ENCODE measurements at places on chromosomes 2 and 18.
A peak's percentile ranks its signal among the peaks of the same experiment; 100 is the strongest.

- DNase-seq = no peak
Measured at GRCh38 chr2:201901786-201902185, 95.4 kb downstream of the CDK15 start.

GRCh38 chr2:11746807-11747459, 501 bp downstream of the LPIN1 start:
- no peak for DNase-seq

GRCh38 chr2:166284359-166284758, 91.4 kb downstream of the SCN9A start:
- no peak for DNase-seq

DNA sequence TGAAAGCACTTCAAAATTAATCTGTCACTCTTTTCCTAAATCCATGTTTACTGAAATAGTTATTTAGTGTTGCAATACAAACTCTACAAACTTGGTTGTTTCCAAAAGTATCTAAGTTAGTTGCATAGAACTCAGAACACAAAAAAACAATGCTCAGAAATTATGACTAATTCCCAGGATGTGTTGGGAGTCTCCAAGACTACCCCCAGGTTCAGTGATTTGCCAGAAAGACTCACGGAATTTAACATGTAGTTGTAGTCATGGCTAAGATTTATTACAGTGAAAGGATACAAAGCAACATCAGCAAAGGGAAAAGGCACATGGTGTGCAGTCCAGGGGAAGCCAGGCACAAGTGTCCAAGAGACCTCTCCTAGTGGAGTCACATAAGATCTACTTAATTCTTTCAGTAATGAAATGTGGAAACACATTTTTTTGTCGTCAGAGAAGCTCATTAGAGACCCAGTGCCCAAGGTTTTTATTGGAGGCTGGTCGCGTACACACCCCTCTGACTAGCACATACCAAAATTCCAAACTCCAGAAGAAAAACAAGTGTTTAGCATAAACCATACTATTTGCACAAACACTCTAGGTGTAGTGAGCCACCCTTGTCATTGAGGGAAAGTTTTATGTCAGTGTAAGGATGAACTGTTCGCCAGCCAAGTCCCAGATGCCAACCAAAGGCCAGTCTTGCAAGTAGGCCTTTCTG, 43.3 kb upstream of the CYP20A1 start:
- DNase-seq = no peak

DNA sequence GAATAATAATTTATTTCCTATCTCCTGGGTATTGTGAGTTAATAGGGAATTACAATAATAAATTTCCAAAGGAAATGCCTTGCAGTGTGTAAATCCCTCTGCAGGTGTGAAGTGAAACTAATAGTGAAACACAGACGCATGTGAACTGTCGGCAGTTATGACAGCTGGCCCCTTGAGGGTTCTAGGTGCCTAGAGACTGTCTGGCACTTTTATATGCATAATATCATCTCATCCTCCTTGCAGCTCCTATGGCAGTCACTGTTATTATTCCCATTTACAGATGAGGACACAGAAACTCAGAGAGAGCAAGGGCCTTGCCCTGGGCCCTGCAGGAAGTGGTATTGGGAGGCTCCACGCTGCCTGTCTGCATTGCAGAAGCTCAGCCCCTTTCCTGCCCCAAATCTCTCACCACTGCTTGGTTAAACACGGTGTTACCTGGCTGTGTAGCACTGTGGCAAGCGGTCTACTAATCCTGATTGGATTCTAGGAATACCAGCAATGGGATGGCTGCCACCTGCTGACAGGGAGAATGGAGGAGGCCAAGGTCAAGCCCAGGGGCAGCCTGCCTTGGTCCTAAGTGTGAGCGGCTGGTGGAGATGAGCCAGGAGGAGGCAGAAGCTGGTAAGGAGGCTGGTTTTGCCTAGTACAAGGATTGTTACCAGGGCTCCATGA, 32.8 kb upstream of the ACKR3 start:
- no peak for DNase-seq

DNA sequence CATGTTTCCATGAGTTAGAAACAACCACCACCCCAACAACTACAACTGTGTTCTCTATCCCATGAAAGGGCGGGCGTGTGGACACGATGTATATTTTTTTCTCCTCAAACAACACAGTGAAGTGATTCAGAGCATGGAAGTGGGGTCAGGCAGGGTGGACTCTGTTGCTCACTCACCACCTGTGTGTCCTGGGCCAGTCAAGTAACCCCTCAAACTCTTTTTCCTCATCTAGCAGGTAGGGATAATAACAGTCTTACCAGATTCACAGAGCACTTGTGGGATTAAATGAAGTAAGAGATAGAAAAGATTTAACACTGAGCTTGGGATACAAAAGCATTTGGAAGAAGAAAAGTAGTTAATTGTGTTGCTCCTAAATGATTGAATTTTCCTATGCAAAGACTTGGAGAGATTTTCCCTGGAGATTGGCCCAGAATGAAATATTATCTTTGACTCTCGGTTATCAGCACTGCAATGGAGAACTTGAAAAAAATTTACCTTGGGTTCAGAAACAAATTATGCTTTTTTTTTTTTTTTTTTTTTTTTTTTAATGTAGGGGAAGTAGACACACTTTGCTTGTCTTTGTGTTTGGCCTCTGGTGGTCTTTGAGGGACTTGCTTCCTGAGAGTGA, 161.9 kb upstream of the EPAS1 start:
- DNase-seq = no peak

DNA sequence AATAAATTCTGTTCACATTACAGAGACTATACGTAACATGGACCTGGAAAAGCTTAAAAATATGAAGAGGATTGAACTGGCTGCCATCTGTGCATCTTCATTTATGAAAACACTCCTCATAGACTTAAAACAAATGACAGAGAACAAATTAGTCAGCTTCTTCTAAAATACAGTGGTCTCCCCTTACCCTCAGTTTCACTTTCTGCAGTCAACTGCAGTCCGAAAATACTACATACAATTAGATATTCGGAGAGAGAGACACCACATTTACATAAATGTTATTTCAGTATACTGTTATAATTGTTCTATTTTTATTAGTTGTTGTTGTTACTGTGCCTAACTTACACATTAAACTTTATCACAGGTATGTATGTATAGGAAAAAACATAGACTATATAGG, 6.5 kb downstream of the RNF103 start:
- DNase-seq = no peak

- peak; percentile 80 for DNase-seq
Measured at GRCh38 chr18:69161383-69162028, 239.2 kb upstream of the DOK6 start.

- DNase-seq = peak; percentile 23
Measured at GRCh38 chr2:177572236-177572671, 179.7 kb downstream of the AGPS start.

GRCh38 chr2:227191367-227191766, 26.9 kb downstream of the COL4A3 start:
- DNase-seq = peak; percentile 14

DNA sequence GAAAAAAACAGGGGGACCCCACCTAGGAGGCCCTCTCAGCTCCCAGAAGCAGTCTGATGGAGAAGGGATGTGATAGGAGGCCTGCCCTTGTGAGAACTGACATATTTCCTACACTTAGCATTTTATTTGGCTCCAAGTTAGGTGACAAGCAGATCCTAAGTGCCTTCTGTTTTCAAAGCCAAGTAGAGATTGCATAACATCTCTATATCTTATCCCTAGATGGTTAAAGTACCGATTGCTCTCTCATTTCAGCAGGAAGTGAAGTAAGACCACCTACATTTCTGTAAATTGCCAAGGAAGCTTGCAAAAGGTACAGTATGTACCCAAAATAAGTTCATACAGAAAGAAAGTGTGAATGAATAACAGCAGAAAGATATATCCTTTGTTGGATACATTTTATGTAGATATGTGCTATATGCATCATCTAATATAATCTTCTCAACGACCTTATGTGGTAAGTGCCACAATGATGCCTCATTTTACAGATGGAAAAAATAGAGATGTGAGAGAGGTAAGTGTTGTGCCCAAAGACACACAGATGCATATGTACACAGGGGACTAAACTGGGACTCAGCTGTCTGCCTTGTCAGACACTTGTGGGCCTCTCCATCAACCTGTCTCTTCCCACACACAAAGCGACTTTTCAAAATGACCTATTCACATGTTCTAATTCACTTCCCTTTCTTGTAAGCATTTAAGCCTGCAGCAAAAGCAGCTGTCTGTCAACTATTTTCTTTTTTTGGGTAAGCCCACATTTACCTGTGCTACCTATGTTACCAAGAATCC, 38.9 kb downstream of the DHRS9 start:
- DNase-seq = no peak

- no peak for DNase-seq
Measured at GRCh38 chr2:104975851-104976250, 62.0 kb upstream of the MRPS9 start.

- no peak for DNase-seq
Measured at GRCh38 chr18:76018210-76018609, 476.8 kb downstream of the ZNF516 start.

DNA sequence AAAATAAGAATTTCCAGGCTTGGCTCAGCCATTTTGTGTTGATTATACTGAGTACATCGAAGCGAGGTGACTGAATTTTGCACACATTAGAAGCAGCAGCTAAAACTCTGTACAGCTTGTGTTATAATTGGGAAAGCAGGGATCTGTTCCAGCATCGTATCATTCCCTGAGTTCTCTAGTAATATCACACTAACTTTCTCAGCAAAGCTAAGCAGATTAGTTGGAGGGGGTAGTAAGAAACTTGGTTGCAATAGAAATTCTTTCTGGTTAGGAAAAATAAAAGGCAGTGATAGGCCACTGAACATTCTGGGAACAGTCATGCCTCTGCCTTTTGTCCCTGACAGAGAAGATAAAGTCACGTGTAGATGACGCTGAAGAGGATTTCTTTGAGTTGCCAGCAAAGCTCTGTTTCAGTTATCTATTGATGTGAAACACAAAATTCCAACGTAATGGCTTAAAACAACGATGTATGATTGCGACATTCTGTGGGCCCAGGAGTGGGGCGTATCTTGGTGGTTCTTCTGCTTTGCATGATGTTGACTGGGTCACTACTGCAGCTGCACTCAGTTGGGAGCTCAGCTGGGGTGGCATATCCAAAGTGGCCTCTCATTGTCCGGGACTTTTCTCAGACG, 202.1 kb upstream of the MEX3C start:
- no peak for DNase-seq

- no peak for DNase-seq
Measured at GRCh38 chr2:77864426-77864825, 342.2 kb upstream of the LRRTM4 start.

- peak; percentile 27 for DNase-seq
Measured at GRCh38 chr18:63062246-63062645, 257.3 kb downstream of the BCL2 start.

- no peak for DNase-seq
Measured at GRCh38 chr2:142944264-142944663, 66.8 kb downstream of the KYNU start.

DNA sequence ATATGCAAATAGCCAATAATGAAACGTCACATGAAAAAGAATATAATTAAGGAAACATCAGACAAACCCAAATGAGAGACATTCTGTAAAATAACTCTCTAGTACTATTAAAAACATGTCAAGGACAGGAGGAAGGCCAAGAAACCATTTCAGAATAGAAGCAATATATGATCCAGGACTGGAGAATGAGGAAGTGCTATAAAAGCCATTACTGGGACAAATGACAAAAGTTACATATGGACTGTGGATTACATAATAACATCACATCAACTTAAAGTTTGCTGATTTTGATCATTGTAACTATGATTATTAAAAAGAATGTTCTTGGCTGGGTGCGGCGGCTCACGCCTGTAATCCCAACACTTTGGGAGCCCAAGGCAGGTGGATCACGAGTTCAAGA, 81.3 kb downstream of the CRACDL start:
- DNase-seq = no peak

- no peak for DNase-seq
Measured at GRCh38 chr2:234357666-234358065, 139.2 kb downstream of the ARL4C start.

- DNase-seq = no peak
Measured at GRCh38 chr2:205872716-205873115, 190.4 kb downstream of the NRP2 start.

DNA sequence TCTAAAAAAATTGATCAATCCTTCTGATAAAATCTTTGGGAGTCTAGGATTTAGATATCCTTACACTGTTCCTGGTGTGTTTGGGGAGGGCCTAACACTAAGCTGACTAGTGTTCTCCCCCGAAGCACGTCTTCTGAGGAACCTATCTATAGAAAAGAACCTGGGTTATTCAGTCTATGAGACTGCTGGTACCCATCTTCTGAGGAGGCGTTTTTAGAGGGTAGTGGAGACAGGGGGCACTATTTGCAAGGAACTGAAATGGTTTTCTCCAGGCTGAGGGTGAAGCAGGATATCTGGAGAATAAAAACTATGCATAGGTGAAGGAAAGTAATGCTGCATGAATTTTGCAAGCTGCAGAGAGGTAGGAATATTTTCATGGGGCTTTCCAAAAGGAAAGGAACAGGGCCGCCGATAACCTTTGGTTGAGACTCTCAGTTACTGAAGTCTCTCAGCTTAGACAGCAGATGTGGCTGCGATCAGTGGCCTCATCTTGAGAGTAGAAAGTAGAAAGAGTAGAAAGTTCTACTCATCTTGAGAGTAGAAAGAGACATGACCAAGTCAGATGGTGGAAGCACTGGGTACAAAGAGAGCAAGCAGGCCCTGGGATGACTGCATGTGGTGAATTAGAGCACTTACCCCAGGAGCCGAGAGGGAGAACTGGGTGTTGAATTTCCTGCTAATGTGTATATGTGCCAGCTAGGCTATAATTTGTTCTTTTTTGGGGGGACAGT, 31.8 kb upstream of the KCNE4 start:
- no peak for DNase-seq

DNA sequence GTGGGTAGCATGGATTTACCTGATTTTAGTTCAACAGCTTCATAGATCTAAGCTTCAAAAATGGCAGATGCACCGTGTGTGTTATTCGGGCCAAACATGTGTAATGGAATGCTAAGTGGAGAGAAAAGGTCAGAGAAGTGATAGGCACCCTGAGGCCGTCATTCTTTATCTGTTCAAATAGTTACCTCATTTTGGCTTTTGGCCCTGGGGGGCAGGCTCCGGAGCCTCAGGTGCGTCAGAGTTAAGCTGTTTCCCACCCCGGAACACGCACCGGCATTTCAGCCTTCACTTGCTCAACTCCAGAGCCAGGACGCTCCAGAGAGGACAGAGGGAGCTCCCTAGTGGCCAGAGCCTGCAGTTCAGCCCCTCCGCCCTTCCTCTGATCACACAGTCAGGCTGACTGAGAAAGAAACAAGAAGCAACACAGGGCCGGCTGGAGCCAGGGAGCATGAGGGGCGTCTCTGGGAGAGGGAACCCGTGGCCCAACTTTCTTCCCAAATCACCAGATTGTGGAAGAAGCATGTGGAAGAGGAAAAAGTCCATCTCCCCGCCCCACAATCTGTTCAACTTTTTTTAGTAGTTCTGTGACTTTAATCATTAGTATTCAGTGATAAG, 135.2 kb upstream of the EPC2 start:
- peak; percentile 78 for DNase-seq

Measured in fibroblast of skin of scalp (primary cell).